Activated T-helper 1 cell treated with anti-CD3 and anti-CD28 coated beads, Interleukin-12 subunit alpha, Interleukin-12 subunit beta, Interleukin-2, Interleukin-4 antibody, amounts not matched to agents 30 ng/mL and 10 ng/mL and 1 ng/mL, durations not matched to agents 14 hours and 24 hours and 36 hours (primary cell): ENCODE measurements at places on chromosomes 6 and 20. TPM values are rescaled to one million over a fixed set of nuclear protein-coding genes. Genes with fewer than 3 reads are reported as not detected.
A peak's percentile ranks its signal among the peaks of the same experiment; 100 is the strongest.

Gene PDE7B
- total RNA-seq = 10.7 and 11.1 TPM in 2 replicates

- no peaks in the 10 kb centered on the region for H3K36me3 ChIP-seq
- no peaks in the 10 kb centered on the region for H3K4me1 ChIP-seq
- H3K4me3 ChIP-seq = no peak overlapping the region
- H3K27me3 ChIP-seq = no peaks in the 10 kb centered on the region
- no peak overlapping the region for H3K27ac ChIP-seq
- no peak for DNase-seq
These were observed 982.0 kb upstream of the EPHA7 start for GRCh38 chr6:94401311-94401710.

DNA sequence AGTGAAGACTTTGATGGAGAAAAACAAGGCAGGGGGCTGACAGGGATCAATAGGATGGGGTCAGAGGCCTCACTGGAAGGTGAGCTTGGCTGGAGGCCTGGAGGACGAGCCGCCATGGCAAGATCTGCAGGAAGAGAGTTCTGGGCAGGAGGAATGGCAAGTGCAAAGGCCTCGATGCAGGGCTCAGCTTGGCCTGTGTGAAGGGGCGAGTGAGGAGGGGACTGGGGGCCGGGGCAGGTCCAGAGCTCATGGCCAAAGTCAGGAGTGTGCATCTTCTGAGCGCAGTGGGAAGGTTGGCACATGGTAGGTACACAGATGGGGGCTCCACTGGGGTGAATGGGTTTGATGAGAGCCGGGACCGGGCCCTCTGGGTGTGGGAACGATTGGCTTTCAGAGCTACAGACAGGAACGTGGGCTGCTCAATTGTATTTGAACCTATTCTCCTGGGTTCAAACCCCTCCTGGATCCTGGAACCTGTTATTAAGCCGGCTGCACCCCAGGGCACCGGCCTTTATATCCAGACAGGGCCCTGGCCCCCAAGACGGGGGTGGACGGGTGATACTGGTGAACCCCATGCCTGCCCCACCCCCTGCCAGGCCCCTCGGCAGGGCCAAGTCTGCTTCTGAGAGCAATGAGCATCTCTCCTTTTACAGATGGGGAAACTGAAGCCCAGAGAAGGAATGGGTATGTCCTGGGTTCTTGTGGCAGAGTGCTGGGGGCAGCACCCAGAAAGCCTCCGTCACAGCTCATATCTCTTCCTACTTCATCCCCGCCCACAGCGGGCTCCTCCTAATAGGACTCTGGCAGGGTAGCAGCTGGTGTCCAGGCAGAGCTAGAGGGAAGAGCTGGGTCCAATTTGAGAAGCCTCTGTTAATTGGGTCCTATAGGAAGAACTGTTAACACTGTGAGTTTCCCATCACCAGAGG is 106.1 kb downstream of the CEBPB start:
- H3K36me3 ChIP-seq = no peaks in the 10 kb centered on the region
- no peak for DNase-seq
- H3K4me1 ChIP-seq = peaks cover 26% of the 10 kb centered on the region

DNA sequence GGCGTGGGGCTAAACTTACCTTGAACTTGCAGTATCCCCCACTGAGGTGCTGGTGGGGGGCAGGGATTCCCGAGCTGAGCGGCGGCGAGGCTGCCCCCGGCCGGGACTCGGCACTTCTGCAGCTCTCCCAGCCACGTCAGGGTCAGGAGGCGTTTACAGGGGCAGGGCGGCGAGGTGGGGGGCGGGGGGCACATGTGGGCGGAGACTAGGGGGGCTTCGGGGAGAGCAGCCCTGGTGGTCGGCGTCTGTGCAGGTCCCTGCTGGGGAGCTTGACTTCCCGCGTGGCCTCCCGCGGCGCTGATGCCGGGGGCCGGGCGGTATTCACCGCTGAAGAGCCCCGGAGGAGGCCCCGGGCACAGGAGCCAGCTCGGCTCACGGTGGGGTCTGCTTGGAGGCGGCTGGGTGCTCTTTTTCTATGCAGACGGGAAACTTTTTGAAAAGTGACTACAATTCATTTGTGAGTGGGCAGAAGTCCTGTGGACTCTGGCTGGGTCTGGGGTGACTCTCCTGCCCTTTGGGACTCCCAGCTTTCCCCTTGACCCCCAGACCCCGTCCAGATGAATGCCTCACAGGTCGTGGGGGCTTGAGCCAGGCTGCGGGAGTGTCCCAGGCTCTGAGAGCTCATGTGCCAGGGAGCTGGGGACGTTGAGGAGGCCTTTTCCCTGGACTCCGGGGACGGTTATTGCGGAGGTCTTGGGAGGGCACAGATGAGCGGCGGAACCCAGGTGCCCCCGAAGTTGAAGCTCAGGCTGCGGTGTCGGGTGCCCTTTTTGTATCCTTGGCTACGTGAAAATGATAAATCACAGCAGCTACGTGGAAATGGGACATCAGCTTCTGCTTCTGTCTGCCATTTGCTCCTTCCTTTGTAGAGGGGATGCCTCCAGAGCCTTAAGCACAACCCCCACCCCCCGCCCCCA is 75.9 kb upstream of the GATA5 start:
- no peak overlapping the region for H3K4me3 ChIP-seq
- H3K27ac ChIP-seq = no peak overlapping the region
- H3K4me1 ChIP-seq = no peaks in the 10 kb centered on the region
- DNase-seq = no peak
- H3K36me3 ChIP-seq = peaks cover 1% of the 10 kb centered on the region

Gene DDX43
- total RNA-seq = 0.44 and 0.66 TPM in 2 replicates

DNA sequence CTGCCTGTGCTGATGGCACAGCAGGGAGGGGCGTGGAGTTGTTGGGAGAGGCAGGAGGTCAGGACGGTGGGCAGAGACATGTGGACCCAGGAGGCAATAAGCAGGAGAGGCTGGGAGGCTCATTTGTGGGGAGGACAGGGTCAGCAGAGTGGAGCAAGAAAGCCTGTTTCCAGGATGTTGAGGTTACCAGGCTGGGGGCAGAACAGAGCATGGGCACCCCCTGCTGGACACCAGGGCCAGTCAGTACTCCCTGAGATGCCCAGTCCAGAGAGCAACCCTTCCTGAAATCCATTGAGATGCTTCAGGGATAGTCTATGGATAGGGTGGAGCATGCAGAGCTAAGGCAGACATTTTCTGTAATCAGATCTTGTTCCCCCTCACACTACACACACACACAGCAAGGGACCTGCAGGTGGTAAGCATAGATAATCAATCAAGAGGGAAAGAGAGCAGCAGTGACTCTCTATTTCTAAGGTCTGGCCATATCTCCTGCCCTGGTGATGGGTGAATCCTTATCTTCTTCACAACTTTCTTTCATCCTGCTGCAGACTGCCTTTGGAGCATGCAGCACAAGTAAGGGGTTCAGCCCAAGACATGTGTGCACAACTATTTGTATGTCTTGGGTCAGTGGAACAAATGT is 41.7 kb downstream of the MOCS1 start:
- H3K36me3 ChIP-seq = no peaks in the 10 kb centered on the region
- H3K4me3 ChIP-seq = no peak overlapping the region

GRCh38 chr6:18536591-18537055 is 149.5 kb downstream of the RNF144B start:
- no peaks in the 10 kb centered on the region for H3K36me3 ChIP-seq
- no peak for DNase-seq
- H3K4me3 ChIP-seq = no peak overlapping the region
- H3K27ac ChIP-seq = no peak overlapping the region
- peaks cover 5% of the 10 kb centered on the region for H3K27me3 ChIP-seq

DNA sequence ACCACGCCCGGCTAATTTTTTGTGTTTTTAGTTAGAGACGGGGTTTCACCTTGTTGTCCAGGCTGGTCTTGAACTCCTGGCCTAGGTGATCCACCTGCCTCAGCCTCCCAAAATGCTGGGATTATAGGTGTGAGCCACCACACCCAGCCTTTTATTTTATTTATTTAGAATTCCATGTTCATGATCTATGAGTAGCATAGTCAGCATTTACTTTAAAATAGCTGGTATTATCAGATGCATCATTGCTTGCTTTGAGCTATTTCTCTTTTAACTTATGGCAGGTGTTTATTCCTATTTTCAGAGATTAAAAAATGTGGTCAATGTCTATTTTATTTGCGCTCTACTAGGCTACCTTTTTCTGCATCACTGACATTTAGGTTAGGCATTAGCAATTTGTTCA is 152.0 kb downstream of the UTRN start:
- peaks cover 9% of the 10 kb centered on the region for H3K4me1 ChIP-seq
- no peak overlapping the region for H3K27ac ChIP-seq
- no peak overlapping the region for H3K4me3 ChIP-seq
- H3K27me3 ChIP-seq = no peaks in the 10 kb centered on the region
- no peak for DNase-seq

DNA sequence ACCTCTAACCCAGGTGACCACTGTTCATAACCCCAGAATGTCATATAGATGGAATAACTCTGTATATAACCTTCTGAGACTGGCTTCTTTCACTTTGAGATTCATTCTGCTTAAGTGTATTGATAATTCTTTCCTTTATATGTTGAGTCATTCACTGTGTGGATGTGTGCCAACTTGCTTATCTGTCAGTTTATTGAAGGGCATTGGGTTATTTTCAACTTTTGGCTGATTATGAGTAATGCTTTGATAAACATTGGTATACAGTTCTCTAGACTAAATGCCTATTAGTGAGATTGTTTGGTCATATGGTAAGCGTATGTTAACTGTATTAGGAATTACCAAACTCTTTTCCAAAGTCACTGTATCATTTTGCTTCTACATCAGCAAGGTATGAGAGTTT is 453.4 kb upstream of the SPTLC3 start:
- no peaks in the 10 kb centered on the region for H3K36me3 ChIP-seq
- H3K4me3 ChIP-seq = no peak overlapping the region
- DNase-seq = no peak
- no peaks in the 10 kb centered on the region for H3K27me3 ChIP-seq

Gene ZSCAN31
- total RNA-seq = 1.0 and 1.2 TPM in 2 replicates

GRCh38 chr20:45340236-45340847 is 7.9 kb downstream of the SDC4 start:
- DNase-seq = no peak
- no peak overlapping the region for H3K4me3 ChIP-seq
- H3K27me3 ChIP-seq = no peaks in the 10 kb centered on the region
- peaks cover 43% of the 10 kb centered on the region for H3K36me3 ChIP-seq
- peak overlapping the region; percentile 62 for H3K27ac ChIP-seq
- peaks cover 78% of the 10 kb centered on the region for H3K4me1 ChIP-seq

GRCh38 chr6:139355172-139355571 is 19.3 kb downstream of the CITED2 start:
- no peak for DNase-seq
- H3K4me3 ChIP-seq = no peak overlapping the region
- peaks cover 4% of the 10 kb centered on the region for H3K36me3 ChIP-seq
- H3K27me3 ChIP-seq = no peaks in the 10 kb centered on the region
- peak overlapping the region; percentile 6 for H3K27ac ChIP-seq
- peaks cover 11% of the 10 kb centered on the region for H3K4me1 ChIP-seq

DNA sequence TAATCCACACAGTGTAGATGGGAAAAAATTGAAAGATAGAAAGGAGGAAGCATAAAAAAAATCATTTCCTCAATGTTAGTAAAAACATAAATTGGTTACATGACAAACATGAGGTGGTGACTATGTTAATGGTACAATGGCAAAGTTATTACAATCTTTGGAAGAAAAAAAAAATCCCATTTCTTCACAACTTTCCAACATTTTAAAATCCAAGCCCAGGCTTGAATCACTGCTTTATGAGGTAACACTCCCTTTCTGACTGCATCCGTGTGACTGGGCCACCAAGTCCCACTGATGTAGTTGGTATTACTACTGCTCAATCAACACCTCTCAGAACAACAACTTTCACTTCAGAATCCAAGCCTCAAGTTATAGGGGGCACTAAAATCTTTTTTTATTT is 160.4 kb downstream of the BTBD9 start:
- H3K4me1 ChIP-seq = no peaks in the 10 kb centered on the region
- DNase-seq = no peak
- H3K27me3 ChIP-seq = peaks cover 4% of the 10 kb centered on the region

DNA sequence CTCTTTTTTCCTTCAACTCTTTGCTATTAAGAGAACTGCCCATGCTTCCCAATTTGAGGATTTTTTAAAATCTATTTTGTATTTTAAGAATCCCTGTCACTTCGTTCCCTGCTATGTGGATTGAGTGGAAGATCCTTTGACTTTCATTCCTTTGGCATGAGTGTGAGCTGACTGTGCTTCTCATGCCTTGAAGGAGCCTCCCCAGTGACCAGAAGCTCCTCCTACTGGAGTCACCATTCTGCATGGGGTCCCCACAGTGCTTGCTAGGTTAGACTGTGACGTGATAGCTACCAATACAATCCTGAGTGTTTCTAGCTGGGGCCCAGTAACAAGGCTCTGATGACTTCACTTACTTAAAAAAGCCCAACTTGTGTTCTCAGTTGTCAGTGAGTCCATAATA is 104.4 kb upstream of the LAMP5 start:
- no peak overlapping the region for H3K4me3 ChIP-seq
- H3K4me1 ChIP-seq = no peaks in the 10 kb centered on the region
- no peak for DNase-seq
- no peak overlapping the region for H3K27ac ChIP-seq
- no peaks in the 10 kb centered on the region for H3K36me3 ChIP-seq

Gene C20orf144
- total RNA-seq = 0.22 and 0.29 TPM in 2 replicates

Gene ANKRD66
- total RNA-seq = not detected in 2 replicates

- H3K4me3 ChIP-seq = no peak overlapping the region
- H3K4me1 ChIP-seq = no peaks in the 10 kb centered on the region
- H3K27me3 ChIP-seq = peaks cover 5% of the 10 kb centered on the region
- H3K36me3 ChIP-seq = no peaks in the 10 kb centered on the region
- H3K27ac ChIP-seq = no peak overlapping the region
These were observed 10.0 kb upstream of the PFDN4 start for GRCh38 chr20:54197621-54198604.

GRCh38 chr6:10460096-10460495 is 45.2 kb upstream of the TFAP2A start:
- H3K27me3 ChIP-seq = peaks cover 5% of the 10 kb centered on the region
- H3K27ac ChIP-seq = no peak overlapping the region
- no peak overlapping the region for H3K4me3 ChIP-seq

- peak overlapping the region; percentile 92 for H3K27ac ChIP-seq
- peaks cover 82% of the 10 kb centered on the region for H3K4me1 ChIP-seq
- no peak for DNase-seq
- no peak overlapping the region for H3K4me3 ChIP-seq
- H3K36me3 ChIP-seq = peaks cover 18% of the 10 kb centered on the region
These were observed 9.5 kb downstream of the MBOAT1 start for GRCh38 chr6:20202699-20203302.

Gene FRK
- total RNA-seq = 0.02 TPM in 1 of 2 replicates, not detected in the other

DNA sequence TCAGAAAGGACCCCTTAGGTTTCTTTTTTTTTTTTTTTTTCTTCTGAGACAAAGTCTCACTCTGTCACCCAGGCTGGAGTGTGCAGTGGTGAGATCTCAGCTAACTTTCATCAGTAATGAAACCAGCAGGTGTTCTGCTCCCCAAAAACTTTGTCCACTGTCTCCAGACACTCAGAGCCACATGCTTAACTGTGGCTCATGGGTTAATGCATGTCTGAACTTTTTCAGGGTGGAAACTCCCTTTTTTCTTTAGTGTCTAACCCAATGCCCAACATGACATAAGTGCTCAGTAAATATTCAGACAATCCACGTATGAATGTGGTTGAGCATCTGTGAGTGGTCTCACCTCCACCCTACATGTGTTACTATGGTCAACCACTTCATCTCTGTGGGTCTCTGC is 45.4 kb downstream of the MYB start:
- DNase-seq = no peak
- H3K27ac ChIP-seq = no peak overlapping the region
- H3K27me3 ChIP-seq = no peaks in the 10 kb centered on the region
- peaks cover 30% of the 10 kb centered on the region for H3K4me1 ChIP-seq
